Bronchial epithelial cell (primary cell): ENCODE measurements at places on chromosomes 11 and 22. TPM values are rescaled to one million over a fixed set of nuclear protein-coding genes. Genes with fewer than 3 reads are reported as not detected.
A peak's percentile ranks its signal among the peaks of the same experiment; 100 is the strongest.

DDX10 gene
- 67.4 and 90.1 TPM in 2 replicates for total RNA-seq

GGTLC2 gene
- not detected in 2 replicates for total RNA-seq

KLHDC7B gene
- 0.26 TPM in 2 replicates for total RNA-seq

RIC8A gene
- total RNA-seq, result 106 and 170 TPM in 2 replicates

IGLL5 gene
- not detected in 2 replicates for total RNA-seq

PRODH gene
- 5.0 and 52.6 TPM in 2 replicates for total RNA-seq

CDC45 gene
- total RNA-seq, result 0.26 and 1.2 TPM in 2 replicates

DNA sequence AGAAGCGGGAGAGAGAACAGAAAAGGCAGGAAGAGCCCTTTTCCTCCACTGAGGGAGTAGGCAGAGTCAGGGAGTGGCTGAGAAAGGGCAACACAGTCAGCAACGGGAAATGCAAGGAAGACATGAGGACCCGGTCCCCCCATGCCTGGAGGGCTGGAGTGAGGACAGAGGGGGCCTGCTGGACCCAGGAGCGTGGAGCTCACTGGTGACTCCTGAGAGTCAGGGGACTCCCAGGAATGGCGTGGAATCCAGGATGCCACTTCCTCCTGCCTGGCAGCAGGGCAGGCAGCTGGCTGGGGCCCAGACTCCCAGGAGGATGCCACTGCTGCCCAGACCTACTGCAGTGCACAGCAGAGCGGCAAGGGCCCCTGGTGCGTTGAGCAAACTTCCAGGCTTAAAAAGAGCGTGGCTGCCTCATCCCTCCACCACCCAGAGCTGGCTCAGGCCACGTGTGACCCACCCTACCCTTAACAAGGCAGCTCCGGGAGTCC is 11.3 kb downstream of the C11orf21 start:
- DNase-seq, result no peak

DNA sequence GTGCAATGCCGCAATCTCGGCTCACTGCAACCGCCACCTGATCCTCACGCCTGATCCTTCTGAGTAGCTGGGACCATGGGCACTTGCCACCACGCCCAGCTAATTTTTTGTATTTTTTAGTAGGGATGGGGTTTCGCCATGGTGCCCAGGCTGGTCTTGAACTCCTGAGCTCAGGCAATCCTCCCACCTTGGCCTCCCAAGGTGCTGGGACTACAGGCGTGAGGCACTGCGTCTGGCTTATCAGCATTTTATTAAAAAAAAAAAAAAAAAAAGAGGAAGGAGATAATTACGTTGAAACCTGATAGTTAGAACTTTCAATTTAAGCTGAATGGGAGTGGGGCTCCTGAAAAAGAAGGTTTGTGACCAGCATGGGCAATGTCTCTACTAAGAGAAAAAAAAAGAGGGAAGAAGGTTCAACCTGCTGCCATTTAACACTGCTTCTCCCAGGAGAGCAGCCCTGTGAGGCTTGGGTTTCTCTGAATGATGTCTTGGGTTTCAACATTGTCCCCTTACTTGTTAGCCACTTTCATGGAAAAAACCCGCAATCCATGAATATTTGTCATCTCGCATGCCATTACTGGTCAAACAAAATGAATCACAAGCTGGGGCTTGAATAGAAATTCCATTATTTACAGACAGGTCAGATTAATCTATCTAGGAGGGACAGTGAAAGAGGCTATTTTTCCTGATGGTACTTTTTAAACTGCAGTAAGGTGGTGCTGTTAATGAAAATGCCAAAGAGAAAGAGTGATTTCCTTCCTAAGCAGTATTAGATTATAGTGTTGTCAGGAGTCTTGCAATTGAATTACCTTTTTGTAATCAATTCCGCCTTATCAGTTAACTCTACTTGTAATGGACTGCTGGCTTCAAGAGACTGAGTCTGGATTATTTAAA is 72.5 kb downstream of the PACS1 start:
- peak; percentile 94 for DNase-seq

DNA sequence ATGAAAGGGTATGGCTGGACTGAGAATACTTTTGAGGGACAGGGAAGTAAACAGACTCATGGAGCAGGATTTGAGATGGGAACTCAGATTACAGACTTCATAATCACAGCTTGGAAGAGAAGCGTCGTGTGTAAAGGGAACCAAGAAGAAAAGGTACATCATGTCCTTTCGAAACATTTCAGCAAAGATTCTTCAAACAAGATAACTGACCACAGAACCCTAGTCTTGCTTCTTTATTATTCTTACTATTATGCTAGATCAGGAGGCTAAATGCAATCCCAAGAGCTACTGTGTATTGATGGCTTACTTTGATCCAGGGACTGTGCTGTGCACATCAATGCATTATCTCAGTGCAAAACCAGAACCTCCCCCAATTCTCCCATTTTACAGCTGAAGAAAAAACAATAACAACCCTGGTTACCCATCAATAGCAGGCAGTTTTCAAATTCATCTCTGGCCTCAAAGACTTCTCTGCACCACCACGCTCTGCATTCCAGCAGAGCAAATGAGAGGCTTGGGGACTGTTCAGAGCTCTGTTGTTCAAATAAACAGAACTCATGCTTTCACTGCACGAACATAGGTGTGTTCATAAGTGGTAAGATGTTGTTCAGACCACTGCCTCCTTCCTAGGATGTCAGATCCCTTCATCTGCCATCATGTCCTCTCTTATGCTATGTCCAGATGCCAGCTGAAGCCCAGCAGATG is 104.8 kb upstream of the NAV2 start:
- DNase-seq, result no peak

GRCh38 chr22:26404851-26405421 is 24.1 kb upstream of the ASPHD2 start:
- DNase-seq, result no peak

DNA sequence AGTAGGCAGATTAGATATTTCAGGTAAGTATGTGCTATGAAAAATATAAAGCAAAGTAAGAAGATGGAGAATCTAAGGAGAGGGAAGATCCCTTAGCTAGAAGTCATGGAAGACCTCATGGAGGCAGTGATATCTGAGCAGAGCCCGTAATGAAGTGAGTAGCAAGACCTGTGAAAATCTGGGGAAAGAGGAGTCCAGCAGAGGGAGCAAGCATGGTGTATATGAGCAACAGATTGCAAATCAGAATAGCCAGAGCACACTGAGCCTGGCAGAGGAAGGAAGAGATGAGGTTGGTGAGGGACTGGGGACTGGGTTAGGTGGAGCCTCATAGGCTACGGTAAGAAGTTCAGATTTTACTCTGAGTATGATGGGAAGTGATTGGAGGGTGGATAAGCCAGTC is 9.4 kb downstream of the LHFPL7 start:
- peak; percentile 49 for DNase-seq

DNA sequence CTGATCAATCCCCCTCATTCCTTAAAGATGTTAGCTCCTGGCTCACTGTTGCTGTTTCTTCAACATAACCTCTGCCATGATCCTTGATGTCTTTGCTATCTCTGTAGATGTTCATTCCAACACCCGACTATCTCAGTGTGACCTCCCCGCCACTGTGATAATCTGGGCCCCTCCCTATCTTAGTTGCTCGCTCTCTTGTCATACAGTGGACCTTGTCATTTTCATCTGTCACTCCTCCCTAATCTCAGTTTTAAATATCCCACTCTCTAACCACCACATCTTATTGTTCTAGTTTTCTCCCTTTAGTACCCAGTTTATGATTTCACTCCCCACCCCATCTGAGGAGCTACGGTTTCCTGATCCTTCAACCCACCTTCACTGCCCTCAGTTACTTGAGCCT is 379.2 kb downstream of the SOX6 start:
- no peak for DNase-seq

GRCh38 chr22:46114518-46115387 is 35.6 kb upstream of the PPARA start:
- no peak for DNase-seq

- DNase-seq, result no peak
Observed at GRCh38 chr22:21632931-21633330, 371 bp downstream of the CCDC116 start.

DNA sequence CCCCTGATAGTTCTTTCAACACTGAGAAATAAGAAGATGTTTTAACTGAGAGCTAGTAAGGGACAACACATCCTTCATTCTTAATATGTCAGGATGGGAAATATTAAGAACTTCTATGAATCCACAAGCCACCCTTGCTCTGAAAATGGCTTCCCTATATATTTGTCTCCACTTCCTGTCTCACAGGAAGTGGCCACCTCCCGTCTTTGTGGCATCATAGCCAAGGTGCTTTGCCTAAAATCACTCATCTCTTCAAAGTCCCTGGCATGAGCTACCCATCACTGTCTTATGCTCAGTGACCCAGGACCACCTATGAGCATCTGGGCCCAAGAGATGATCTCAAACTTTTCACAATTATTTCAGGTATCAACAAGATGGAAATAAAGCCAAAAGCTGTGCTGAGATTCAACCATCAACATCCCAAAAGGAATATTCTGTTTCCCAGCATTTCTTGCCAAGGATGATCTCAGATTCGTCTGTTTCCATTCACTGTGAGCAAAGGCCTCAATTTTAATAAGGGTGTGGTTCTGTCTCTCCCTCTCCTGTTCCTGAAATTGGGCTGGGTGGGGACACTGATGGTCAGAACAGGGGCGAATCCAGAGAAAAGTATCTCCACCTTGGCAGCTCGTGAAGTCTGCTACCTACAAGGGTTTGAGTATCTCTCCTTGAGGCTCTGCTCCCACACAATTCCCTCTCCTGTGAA is 493.9 kb downstream of the MN1 start:
- no peak for DNase-seq

- no peak for DNase-seq
Observed at GRCh38 chr11:61157743-61158142, 3.5 kb downstream of the VPS37C start.

GRCh38 chr11:61543606-61544306 is 35.2 kb downstream of the LRRC10B start:
- DNase-seq, result peak; percentile 65

DNA sequence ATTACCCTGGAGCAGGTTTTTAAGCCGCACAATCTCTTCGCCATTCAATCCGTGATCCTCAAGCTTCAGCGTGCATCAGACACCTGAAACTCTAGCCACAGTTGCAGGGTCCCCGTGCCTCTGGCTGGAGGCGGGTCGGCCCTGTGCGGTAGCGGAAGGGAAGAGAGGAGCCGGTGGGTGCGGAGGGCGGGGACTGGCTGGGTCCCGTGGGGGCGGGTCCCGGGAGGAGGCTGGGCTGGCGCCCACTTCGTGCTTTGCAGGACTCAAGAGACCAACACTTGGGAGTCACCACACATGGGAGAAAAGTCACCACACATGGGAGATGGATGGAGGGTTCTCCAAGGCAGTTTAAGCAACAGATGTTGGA is 772 bp downstream of the C22orf15 start:
- DNase-seq, result no peak

DNA sequence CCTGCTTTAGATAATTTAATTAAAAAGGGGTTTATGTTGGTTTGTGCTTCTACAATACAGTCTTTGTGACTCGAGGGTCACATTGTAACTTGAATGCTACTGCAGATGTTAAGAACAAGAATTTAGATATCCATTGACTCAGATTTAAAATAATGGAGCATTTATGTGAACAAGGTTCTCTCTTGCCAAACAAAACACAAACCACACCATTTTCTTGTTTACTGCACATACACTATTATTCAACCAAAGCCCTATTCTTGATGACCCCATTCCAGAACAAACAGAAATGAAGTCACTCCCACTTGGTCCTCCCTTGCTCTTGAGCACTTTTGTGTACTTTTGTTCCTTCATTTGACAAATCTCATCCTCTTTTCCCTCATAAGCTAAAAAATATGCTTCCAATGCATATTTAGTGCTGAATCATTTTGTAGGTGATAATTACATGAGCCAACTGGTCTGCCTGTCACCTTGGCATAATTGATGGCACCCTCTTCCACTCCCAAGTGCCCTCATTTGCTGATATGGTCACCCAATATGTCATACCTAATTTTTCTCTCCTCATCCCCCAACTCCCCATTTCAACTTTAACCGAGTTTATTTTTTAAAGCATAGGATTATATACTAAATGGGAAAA is 2.8 kb downstream of the C11orf71 start:
- DNase-seq, result no peak

- no peak for DNase-seq
Observed at GRCh38 chr11:109085708-109086373, 336.1 kb upstream of the C11orf87 start.

GRCh38 chr11:122691549-122692150 is 36.1 kb downstream of the UBASH3B start:
- DNase-seq, result no peak

- no peak for DNase-seq
Observed at GRCh38 chr11:61580271-61580888, 496 bp downstream of the SYT7 start.

GRCh38 chr11:12449961-12450715 is 72.8 kb downstream of the PARVA start:
- peak; percentile 95 for DNase-seq

DNA sequence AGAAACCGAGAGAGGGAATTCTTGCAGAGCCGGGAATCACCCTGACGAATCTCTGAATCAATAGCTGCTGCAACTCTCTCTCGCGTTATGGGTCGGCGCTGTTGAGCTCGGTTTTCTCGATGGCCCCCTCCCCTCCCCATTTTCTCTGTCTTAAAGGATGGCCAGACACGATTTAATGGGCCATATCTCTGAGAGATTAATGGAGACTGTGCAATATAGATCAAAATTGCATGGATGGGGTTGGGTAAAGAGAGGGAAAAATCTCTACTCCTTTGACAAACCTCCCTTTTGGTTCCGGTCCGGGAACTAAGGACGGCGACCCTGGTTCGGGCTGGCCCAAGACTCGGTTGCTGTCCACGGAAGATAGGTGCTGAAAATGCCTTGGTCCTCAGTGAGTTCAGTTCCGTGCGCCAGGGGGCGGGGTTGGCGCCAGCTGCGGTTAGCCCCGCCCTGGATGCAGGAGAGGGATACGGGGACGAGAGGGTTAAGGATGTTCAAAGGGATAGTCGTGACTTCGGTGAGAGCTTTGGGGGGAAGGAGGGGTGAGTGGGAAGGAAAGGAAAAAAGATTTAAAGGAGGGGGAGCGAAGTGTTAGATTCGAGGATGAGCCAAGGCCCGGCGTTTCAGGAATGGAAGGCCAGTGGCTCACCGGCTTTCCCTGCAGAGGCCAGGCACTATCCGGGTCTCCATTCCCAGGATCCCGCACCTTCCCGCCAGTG is 103.6 kb upstream of the HSD17B12 start:
- peak; percentile 32 for DNase-seq

GRCh38 chr11:86251345-86251744 is 6.8 kb downstream of the EED start:
- DNase-seq, result no peak
